Muscle of leg (tissue), 16 donors: ENCODE measurements at places on chromosomes 5 and 9.

GRCh38 chr9:114207034-114207810 is 51.9 kb downstream of the COL27A1 start:
- peak; percentile 96 for DNase-seq

DNA sequence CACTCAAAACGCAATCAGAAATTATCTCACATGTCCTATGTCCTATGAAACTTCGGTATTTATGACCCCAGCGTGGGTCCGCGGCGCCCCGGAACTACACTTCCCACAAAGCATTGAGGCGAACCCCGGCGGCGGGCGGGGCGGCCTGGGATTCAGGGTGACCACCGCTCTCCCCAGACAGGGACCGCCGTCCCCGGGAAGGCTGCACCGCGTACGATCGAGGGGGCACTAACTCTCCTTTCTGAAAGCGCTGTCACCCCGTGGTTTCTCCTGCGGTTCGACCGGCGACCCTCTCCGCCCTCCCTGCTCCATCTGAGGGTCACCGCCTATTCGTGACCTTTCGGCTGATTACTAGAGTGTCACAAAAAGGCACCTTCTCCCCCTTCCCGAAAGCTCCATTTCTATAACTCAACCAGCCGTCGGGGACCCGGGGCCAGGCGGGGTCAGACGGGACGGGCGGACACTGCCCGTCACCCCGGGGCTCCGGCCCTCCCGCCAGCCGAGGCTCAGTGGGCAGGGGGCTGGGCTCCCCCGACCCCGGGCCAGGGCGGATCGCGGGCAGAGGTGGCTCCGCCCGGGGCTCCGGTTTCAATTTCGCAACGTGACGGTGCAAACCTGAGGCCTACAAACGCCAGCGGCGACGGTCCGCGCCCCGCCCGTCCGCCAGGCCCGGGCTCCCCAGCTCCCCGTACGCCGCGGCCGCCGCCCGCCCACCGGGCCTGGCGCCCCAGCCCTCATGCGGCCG is 1.3 kb downstream of the ECPAS start:
- DNase-seq = peak; percentile 84

DNA sequence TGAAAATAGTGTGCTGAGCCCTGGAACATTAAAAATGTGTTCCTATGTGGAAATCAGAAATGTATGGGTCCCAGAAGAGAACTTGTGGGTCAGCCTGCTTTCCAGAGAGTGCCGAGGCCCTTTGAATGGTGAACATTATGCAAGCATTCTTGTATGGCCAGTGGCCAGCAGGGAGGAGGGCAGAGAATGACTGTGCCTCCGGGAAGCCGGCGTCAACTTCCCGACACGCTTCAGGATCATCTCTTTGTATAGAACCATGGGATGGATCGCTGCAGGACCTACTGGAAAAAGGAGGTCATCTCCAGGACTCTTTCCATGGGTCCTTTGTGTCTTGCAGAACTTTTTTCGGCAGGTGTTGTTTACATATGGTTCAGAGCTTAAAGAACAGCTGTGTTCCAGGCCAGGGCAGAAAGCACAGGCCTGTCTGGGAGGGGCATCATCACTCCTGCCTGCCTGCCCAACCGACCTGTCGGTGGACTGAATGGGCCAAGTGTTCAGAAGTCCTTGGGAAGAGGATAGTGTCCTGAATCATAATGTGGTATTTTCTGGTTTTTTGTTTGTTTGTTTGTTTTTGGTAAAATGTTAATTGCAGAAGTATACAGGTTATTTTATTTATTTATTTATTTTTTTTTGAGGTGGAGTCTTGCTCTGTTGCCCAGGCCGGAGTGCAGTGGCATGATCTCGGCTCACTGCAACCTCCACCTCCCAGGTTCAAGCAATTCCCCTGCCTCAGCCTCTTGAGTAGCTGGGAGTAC is 9.0 kb downstream of the PRRC2B start:
- DNase-seq = peak; percentile 89

DNA sequence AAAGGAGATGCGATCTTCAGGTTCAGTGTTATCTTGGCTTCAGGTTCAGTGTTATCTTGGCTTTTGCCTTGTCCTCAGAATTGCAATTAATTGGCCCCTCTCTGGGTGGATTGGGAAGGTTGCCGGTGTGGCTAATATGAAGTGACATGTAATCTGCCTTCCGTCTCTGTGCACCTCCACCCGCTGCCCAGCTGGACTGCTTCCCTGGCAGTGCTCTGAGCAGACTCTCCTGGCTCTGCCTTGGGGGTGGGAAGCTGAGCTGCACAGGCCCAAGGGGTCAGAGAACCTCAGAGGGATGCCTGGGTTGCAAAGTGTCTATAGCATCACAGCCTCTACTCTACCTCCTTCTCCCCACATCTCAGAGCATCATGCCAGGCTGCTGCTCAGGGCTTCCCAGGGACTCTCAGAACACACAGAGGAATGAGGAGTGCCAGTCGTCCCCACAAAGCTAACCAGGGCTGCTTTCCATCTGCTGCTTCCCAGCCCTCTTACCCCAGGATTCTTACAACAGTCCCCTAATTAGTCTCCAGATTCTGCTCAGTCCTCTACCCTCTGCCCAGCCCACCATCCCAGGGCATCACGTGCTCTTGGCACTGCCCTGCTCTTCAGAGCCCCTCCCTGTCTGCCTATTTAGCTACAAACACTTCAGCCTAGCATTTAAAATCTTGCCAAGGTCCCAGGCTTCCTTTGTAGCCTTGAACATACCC is 54.4 kb upstream of the AFAP1L1 start:
- DNase-seq = no peak

DNA sequence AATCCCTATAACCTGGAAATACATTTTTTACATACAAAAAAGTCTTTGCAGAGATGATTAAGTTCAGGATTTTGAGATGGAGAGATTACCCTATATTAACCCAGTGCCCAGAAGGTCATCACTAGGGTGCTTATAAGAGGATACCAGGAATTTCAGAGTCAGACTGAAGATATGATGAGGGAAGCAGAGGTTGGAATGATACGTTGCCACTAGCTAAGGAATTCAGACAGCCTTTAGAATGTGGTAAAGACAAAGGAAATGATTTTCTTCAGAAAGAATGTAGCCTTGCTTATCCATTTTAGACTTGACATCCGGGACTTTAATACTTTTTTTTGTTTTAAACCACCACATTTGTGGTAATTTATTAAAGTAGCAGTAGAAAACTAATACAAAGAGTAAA is 2176.8 kb upstream of the C9orf72 start:
- no peak for DNase-seq

DNA sequence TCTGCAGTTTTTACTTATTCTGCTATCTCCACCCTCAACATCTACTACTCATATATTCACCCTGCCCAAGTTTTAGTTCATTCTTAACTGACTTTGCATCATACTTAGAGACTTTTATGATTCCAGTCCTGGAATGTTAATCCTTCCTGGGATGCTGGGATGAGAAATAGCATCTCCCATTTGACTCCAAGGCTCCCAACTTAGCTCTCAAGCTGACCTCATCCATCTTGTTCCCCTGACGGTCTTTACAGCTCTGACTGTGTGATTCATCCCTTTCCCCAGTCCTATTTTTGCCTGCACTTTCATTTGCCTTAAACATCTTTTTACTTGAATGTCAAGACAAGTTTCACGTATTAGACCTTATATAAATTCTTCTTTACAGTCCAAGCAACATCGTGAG is 297.8 kb downstream of the EPB41L4A start:
- no peak for DNase-seq

GRCh38 chr5:64914396-64914795 is 145.7 kb downstream of the CWC27 start:
- no peak for DNase-seq

DNA sequence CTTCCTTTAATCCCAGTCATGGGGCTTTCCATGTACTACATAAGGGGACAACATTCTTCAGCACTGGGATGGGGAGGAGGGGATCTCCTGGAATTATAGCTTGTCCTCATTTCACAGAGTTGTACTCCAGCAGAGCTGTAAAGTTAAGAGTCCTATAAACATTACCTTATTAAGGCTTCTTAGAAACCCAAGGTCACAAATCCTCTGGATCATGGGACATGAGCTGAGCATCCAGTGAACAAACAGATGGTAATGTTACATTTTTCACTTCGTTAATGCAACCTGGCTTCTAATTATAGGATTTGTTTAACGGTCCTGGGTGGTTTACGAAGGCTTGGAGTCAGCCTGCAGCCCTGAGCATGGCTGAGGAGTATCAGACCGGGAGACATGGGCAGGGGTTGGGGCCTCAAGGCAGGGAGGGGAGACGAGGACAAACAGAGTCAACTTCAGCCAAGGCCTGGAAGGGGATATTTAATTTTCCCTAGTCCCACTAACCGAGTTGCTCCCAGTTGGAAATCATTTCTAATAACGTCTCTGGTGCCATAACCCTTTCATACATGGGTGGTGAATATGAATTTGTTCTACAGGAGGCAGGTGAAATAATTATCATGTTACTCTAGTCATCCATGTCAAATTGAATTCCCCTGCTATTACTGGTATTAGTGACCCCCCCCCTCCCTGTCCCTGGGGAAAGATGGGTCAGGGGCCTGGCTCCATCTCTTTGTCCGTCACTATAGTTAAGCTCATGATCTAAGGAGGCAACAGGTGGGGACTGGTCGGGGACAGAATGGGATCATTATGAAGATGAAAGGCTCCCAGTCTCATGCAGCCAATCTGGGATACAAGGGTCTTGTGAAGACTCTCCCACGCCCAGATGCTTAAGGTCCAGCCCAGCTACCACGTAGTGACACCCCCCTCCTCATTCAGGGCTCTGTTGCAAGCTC is 10.7 kb upstream of the IL17B start:
- no peak for DNase-seq

DNA sequence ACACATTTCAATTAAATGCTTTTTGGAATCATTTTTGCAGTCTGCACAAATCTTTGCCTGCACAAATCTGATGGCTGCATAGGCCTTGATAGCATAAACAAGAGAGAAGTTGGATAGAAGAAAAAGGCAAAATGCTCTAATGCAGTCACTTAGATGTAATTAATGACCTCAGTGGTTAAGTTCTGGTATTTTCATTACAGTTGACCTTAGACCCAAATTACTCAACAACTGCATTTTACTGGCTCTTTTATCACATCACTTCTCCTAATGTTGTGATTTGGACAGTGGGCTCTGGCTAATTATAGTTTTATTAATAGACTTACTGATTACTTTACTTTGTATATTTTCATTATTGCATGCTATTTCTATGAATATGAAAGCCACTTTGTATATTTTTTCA is 34.3 kb downstream of the NTRK2 start:
- DNase-seq = no peak

- peak; percentile 24 for DNase-seq
Measured at GRCh38 chr9:136363949-136364748, 605 bp upstream of the DNLZ start.

DNA sequence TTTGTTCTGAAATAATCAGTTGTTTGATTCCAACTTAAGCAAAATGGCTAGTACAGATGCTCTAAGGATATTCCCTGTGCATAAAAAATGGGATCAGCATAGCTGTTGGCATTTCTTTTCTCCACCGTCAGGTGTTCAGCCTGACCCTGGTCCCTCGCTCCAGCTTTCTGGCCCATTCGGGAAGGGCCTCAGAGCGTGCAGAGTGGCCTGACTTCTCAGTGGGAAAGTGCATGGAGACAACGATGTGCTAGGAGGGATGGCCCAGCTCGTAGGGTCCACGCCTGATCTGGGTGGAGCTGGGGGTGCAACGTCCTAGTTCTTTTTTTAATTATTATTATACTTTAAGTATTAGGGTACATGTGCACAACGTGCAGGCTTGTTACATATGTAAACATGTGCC is 319.1 kb upstream of the IRX4 start:
- no peak for DNase-seq

DNA sequence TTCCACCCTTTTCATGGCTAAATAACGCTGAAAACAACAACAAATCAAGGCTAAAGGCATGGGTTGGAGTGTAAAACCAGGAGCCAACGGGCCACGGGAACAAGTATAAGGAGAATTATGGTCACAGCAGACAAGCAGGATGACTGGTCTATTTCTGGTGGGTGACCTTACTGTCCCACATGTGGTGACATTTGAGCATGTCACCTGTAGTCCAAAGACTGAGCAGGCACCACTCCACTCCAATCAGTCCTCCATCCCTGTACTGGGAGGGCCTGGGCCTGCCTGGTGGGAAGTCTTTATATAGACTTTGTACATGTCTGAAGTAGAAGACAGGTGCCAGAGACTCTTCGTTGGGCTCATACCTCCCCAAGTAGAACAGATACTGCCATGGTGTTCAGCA is 36.8 kb downstream of the C9orf153 start:
- DNase-seq = peak; percentile 7

GRCh38 chr5:97576956-97577355 is 393.9 kb upstream of the RIOK2 start:
- DNase-seq = peak; percentile 92

- DNase-seq = no peak
Measured at GRCh38 chr5:98810206-98810605, 36.7 kb downstream of the RGMB start.
